RPMI7951 (cell line): ENCODE measurements at places on chromosomes 3 and 15.

DNA sequence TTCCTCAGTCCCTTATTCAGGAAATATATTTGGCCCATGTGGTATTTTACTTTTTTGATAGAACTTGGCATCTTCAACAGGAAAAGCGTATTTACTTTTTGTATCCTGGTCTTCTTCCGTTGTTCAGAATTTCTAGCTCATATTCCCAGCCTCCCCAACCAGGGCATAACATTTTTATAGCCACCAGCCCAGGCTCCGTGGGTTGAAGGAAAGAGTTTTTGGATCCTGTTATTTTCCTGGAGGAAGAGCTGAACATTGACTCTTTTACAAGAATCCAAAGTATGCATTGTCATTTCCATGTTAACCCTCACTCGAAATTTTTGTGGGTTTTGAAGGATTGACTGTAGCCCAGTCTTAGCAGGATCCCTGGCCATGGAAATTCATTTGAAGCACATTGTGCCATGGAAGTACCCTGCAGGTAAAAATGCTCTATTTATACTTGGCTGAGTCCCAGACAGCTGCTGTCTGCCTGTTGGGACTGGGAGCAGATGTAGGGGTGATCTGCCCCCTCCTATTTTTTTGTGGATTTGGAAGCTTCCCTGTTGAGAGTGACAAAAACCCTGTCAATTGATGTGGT, 98.8 kb downstream of the AKAP13 start:
- DNase-seq: peak; percentile 90

GRCh38 chr3:126340596-126340942, 16.6 kb downstream of the KLF15 start:
- DNase-seq: no peak

- peak; percentile 8 for DNase-seq
These were observed 101.7 kb downstream of the PPP2R3A start for GRCh38 chr3:136067211-136067610.

GRCh38 chr15:63038926-63039673, 3.4 kb upstream of the TPM1 start:
- DNase-seq: peak; percentile 60

DNA sequence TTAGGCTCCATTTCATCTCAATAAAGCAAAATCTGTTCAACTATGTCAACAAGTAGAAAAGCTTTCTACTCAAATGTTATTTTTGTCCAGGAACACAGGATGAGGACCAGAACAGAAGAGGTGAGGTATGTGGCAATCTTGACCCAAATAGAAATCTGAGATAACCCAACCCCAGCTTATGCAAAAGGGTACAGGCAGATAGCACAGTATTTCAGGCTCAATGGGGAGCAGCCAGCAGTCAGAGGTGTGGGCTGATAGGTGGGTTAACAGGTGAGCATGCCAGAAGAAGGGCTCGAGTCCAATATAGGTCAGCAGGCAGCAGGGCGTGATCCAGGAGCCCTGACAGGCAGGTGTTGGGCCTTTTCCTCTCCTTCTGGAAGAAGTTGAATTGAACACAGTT, 281.2 kb upstream of the NR2F2 start:
- no peak for DNase-seq

DNA sequence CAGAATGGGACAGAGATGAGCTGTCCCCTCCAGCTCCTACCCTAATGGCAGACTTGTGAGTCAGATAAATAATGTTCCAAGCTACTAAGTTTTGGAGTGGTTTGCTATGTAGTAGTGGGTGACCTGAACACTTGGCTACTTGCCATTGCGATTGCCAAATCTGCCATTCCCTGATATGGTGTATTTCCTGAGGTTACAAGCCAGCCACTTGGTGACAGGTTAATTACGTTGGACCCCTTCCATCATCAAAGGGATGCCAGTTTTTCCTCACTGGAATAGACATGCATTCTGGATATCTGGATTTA, 33.6 kb downstream of the MORF4L1 start:
- DNase-seq: peak; percentile 77

- DNase-seq: no peak
These were observed 127.4 kb downstream of the TFG start for GRCh38 chr3:100836661-100837060.

GRCh38 chr15:81068516-81068915, 65.6 kb upstream of the CFAP161 start:
- DNase-seq: no peak

DNA sequence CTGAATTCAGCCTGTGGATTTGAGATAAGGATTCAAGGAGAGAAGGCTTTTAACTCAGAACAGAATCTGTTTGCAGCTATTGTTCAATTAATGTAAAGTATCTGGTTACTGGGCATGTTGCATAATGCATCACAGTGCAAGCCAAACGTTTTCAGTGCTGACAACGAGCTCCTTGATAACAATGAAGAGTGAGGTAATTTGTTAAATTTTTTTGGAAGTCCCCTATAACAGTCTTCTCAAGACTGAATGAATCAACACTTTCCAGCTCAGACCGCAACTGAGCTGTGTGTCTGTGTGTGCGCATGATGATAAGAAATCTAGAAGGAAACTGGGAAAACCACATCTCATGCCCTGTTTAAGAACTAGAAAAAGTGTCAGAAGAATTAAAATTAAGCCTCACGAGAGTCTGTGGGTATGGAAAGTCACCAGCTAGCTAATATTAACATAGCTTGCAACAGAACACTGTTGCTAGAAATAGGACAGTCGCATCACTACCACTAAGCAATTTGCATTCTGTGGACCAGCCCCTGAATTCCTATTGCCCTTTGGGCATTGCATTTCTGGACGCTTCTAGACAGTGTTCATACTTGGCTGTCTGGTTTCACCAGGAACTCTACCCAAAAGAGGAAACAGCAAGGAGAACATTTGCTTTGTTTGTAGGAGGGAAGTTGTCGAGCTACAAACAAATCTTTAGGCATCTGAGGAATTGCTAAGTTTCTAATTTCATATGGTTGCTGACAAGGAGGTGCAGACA, 43.7 kb upstream of the ATP2C1 start:
- peak; percentile 88 for DNase-seq

DNA sequence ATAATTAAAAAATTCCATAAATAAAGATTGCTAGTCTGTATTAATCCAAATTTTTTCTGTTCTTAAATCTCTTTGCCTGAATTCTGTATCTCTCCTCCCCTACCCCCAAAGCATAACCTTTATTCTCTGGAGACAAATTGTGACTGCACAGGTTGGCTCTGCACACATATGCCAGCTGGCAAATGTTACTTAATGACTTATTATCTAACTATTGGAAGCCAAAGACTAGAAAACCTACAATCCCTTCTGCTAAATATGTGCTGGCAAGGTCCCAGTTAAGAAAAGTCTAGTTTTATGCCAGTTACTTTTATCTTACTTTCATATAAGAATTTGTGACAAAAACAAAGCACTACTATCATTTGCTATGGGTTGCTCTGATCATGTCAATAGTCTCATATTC, 569.3 kb downstream of the MECOM start:
- DNase-seq: no peak

DNA sequence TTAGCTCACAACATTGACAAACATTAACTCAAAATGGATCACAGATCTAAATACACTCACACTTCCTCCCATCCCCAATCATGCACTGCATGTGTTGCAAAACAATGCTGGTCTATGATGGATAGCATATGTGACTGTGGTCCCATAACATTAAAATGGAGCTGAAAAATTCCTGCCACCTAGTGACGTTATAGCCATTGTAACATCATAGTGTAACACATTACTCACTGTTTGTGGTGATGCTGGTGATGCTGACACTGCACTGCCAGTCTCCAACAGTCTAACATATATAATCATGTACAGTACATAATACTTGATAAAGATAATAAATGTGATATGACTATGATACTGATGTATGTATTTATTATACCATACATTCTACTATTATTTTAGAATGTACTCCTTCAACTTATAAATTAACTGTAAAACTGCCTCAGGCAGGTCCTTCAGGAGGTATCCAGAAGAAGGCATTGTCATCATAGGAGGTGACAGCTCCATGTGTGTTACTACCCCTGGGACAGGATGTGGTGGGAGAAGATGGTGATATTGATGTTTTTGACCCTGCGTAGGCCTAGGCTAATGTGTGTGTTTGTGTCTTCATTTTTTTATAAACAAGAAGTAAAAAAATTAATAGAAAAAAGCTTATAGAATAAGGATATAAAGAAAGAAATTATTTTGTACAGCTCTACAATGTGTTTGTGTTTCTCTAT, 41.3 kb downstream of the TXNRD3 start:
- DNase-seq: peak; percentile 14

- no peak for DNase-seq
These were observed 6.8 kb upstream of the FBLN2 start for GRCh38 chr3:13542142-13542541.
